ENCODE measurements at places on chromosomes 2 and 18. TPM values are rescaled to one million over a fixed set of nuclear protein-coding genes. Genes with fewer than 3 reads are reported as not detected.

Gene UPP2
- not detected for total RNA-seq

Gene SERPINB2
- total RNA-seq: not detected

DNA sequence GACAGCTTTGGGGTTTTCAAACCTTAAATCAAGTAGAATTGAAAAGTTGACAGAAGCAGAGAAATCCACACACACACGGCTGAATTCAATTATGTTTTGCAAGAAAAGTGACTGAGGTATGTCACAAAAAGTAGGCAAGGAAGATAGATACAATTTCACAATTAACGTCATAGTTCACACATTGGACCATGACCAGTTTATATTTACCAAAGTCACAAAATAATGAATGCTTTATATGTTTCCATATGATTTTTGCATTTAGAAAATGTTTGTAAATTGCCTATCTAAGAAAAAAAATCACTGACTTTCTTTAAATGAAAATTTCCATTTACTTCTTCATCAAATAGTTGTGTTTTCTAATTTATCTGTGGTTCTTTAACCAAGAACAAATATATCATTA, 29.4 kb upstream of the ZNF516 start:
- DNase-seq: no peak
- H3K36me3 ChIP-seq: no peaks in the 10 kb centered on the region
- no peak overlapping the region for H3K27ac ChIP-seq
- H3K4me3 ChIP-seq: no peak overlapping the region
- H3K27me3 ChIP-seq: peaks cover 11% of the 10 kb centered on the region

DNA sequence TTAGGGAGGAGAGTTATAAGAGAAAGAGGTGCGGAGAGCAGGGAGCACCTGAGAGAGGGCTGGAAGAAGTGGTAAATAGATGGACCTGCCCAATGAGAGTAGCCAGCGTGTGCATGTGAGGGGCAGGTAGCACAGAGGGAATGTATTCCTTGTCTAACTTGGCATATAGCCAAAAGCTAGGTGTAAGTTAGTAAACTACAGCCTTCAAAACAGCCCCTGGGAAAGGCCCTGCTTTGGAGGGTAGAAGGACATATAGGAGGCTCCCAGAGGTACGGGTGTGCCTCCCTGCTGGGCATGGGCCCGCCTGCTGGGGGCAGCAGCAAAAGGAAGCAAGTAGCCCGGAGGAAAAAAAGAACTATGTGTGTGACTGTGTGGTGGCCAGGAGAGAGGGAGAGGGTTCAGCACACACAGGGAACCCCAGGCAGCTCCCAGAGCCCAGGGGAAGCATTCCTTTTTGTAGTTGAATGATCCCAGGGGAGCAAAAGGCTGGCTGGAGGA, 48.0 kb downstream of the TCF7L1 start:
- no peaks in the 10 kb centered on the region for H3K27me3 ChIP-seq
- H3K4me3 ChIP-seq: no peak overlapping the region
- peaks cover 92% of the 10 kb centered on the region for H3K4me1 ChIP-seq
- peak overlapping the region; percentile 84 for H3K27ac ChIP-seq
- H3K36me3 ChIP-seq: peaks cover 9% of the 10 kb centered on the region

DNA sequence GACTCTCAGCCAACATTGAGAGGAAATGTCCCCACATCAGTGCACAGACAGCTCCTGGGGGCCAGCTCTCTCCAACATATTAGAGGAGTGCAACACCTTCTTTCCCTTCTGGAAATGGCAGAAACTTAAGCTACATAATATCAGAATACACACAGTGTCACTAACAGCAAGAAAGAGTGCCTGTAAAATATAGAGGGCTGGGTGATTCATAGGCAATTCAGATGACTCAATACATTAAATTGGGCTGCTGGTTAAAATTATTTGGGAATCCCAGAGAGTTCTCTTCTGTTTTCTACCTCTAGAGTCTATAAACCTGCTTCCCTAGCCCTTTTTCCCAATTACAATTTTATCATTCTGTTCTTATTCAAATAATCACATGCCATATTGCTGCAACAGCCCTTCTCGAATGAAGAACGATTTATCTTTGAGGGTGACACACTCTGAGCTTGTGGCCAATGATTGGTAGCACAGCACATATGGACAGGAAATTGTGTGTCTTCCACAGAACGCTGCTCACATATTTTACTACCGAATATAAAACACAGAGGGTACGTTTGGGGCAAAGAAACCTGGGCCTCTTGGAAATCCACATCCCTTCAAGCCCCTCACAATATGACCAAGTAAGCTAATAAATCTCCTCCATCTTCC, 381.2 kb downstream of the MBD2 start:
- H3K27me3 ChIP-seq: no peaks in the 10 kb centered on the region
- peaks cover 11% of the 10 kb centered on the region for H3K36me3 ChIP-seq
- no peak overlapping the region for H3K27ac ChIP-seq
- no peak for DNase-seq
- no peak overlapping the region for H3K4me3 ChIP-seq
- H3K4me1 ChIP-seq: 0 out of 2 replicates have a peak, but pooled peaks cover 4% of the 10 kb centered on the region

DNA sequence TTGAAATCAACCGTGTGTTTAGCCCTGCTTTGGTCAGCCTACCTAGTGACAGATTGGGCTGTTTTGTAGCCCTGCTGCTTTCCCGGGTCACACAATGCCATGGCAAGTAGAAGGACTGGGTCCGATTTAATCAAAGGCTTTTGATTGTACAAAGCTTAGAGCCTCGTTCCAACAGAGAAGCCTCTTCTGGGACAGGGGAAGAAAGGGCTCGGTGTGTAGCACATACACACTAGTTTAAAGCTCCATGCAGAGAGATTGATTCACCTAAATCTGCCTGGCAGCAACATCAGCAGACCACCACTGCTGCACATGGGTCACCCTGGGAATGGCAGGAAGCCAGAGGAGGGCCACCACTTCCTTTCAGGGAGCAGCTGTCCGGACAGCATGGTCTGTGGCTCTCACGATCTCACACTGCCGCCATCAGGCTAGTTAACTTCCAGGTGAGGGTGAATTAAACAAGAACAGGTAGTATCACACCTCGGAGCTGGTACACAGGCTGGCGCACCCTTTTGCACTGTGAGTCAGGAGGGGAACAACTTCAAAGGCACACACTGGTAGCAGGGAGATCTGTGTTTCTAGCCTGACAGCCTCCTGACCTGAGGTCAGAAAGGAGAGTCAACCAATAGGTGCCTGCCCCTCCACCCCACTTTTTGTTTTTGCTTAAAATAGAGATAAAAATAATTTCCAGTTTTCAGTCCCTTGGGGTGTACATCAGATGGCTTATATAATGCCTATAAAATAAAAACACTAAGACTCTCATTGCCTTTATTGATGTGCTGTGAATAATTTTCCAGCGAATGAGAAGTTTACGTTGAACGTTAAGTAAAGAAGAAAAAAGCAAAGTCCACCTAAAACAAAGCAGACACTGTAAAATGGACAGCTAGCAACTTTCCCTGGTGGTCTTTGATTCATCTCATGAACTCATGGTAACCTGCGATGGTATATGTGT, 108.5 kb downstream of the CDCA7 start:
- H3K27me3 ChIP-seq: no peaks in the 10 kb centered on the region
- H3K4me1 ChIP-seq: peaks cover 6% of the 10 kb centered on the region
- no peak overlapping the region for H3K4me3 ChIP-seq
- no peaks in the 10 kb centered on the region for H3K36me3 ChIP-seq

DNA sequence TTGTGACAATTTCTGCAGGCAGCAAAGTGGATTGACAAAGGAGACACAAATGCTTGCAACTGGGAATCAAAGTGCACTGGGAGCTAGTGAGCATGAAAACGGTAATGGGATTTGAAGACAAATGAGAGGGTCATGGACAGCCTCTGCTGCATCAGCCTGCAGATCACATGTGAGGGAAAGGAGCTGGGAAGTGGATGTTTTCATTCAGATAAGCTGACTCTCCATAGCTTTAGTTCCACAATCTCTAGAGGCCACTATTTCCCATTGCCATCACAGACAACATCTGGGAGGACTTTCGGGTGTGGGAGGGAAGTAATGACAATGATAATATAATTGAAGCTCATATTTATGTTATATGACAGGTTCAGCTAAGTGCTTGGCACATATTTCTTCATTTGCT, 28.4 kb downstream of the ADCYAP1 start:
- H3K36me3 ChIP-seq: no peaks in the 10 kb centered on the region
- H3K4me3 ChIP-seq: no peak overlapping the region
- no peaks in the 10 kb centered on the region for H3K4me1 ChIP-seq

DNA sequence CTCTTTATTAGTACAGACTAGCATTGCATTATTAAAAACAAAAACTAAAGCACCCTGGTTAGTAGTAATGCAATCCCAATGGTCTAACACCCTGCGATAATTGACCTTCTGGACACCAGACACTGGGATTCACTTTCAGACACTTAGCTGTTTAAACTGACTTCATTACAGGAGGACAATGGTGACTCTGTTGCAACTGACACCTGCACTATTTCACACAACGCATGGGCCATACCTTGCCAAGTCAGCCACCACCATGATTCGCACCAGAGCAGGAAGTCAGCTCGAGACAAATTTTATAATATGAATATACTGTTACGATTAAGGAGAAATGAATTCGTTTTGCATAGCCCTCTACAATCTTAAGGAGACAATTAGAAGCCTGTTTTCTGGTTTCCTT, 150.7 kb downstream of the MEIS1 start:
- H3K27me3 ChIP-seq: peaks cover 11% of the 10 kb centered on the region
- H3K36me3 ChIP-seq: no peaks in the 10 kb centered on the region
- no peak overlapping the region for H3K27ac ChIP-seq
- peaks cover 7% of the 10 kb centered on the region for H3K4me1 ChIP-seq
- no peak overlapping the region for H3K4me3 ChIP-seq

GRCh38 chr18:69300185-69300584, 100.5 kb upstream of the DOK6 start:
- no peaks in the 10 kb centered on the region for H3K4me1 ChIP-seq
- H3K36me3 ChIP-seq: peaks cover 9% of the 10 kb centered on the region
- no peaks in the 10 kb centered on the region for H3K27me3 ChIP-seq
- DNase-seq: no peak

GRCh38 chr2:132669908-132670495, at the start of gene LYPD1:
Gene LYPD1 (minus strand): TSS chr2:132670205. CDS start chr2:132669932, 273 bp downstream.
- peaks cover 21% of the 10 kb centered on the region for H3K4me1 ChIP-seq
- peaks cover 92% of the 10 kb centered on the region for H3K27me3 ChIP-seq
- H3K36me3 ChIP-seq: no peaks in the 10 kb centered on the region

DNA sequence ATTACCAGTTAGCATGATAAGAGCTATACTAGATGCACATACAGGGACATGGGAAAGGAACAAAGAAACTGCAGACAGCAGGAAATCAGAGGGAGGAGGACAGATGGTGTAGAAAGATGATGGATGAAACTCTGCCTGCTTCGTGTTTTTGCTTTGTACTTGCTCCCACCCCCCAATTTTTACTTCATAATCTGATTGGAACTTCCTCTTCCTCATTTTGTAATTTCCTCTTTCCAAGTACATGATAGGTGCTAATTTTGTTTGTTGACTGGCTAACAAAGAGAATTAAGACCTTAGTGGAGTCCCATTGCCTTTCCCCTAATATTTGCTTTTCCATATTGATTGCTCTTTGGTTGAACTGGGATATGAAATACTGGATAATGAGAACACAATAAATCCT, 76.0 kb upstream of the PELI1 start:
- peaks cover 3% of the 10 kb centered on the region for H3K36me3 ChIP-seq
- H3K27ac ChIP-seq: peak overlapping the region; percentile 72
- no peak for DNase-seq
- no peaks in the 10 kb centered on the region for H3K27me3 ChIP-seq

DNA sequence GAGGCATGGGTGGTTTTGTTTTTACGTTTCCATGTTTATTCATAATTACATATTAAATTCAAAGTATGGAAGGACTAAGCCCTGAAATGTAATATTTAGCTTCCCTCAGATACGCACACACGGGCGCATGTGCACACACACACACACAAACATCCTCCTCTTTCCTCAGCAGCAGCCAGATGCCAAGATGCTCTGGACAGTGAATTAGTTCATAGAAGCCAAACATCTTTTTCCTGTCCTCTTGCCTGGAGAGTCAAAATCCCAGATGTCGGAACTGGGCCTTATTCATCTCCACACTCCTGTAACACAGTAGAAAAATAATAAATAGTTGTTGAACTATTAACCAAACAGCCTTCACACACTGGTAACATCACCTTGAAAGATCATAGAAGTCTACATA, 273.1 kb downstream of the SP3 start:
- no peak for DNase-seq
- H3K27ac ChIP-seq: no peak overlapping the region
- no peak overlapping the region for H3K4me3 ChIP-seq
- no peaks in the 10 kb centered on the region for H3K27me3 ChIP-seq
- peaks cover 3% of the 10 kb centered on the region for H3K4me1 ChIP-seq
- H3K36me3 ChIP-seq: peaks cover 9% of the 10 kb centered on the region

- H3K27me3 ChIP-seq: no peaks in the 10 kb centered on the region
- no peak for DNase-seq
- H3K4me3 ChIP-seq: no peak overlapping the region
- H3K36me3 ChIP-seq: peaks cover 2% of the 10 kb centered on the region
- H3K4me1 ChIP-seq: peaks cover 6% of the 10 kb centered on the region
- H3K27ac ChIP-seq: no peak overlapping the region
Observed at GRCh38 chr2:109238580-109238979, 109.6 kb downstream of the SH3RF3 start.

DNA sequence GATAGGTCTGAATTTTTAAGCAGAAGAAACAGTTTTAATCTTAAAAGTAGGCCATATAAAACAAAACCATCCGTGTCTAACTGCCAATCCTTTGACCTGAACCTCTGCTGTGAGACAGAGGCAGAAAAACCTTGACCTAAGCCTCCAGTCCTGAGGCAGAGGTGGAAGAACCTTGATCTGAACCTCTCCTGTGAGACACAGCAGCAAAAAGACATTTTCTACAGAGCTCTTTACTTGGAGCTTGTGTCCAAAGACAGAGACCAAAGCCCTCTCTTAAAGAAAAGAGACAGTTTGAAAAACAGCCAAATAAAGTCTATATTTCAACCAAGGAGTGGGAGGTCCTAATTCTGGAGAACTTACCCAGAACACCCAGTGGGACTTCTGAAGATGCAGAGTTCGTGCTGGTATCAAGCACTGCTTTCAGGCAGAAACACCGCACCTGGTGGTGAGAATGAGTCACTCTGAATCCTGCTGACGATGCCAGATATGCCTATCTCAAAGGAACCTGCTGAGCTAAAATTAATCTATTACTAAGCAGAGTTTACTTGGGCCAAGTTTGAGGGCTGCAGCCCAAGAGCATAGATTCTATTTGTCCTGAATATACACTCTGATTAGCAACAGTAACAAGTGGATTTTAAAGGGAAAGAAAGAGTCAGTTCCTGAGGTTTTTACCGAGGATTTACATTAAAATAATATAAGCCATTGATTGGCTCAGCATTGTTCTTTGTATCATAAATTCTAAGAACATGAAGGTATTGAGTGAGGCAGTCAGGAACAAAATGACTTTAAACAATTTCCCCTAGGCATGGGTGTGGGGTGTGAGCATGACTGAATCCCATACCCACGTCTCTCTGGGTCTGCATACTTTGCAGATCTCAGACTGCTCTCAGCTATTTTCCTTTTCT, 806.4 kb downstream of the TRIB2 start:
- H3K36me3 ChIP-seq: no peaks in the 10 kb centered on the region
- H3K27ac ChIP-seq: no peak overlapping the region
- H3K4me1 ChIP-seq: peaks cover 23% of the 10 kb centered on the region
- H3K27me3 ChIP-seq: no peaks in the 10 kb centered on the region
- no peak overlapping the region for H3K4me3 ChIP-seq
